HL-60 (cell line): ENCODE measurements at places on chromosomes 3 and 15.

GRCh38 chr3:33883951-33884561, 85.6 kb downstream of the PDCD6IP start:
- no peak for DNase-seq

GRCh38 chr15:81752974-81753373, 292.8 kb downstream of the MEX3B start:
- no peak for DNase-seq

- DNase-seq, result no peak
Measured at GRCh38 chr15:94266789-94267188, 35.4 kb downstream of the MCTP2 start.

GRCh38 chr15:90072978-90073640, 29.2 kb downstream of the IDH2 start:
- DNase-seq, result no peak

DNA sequence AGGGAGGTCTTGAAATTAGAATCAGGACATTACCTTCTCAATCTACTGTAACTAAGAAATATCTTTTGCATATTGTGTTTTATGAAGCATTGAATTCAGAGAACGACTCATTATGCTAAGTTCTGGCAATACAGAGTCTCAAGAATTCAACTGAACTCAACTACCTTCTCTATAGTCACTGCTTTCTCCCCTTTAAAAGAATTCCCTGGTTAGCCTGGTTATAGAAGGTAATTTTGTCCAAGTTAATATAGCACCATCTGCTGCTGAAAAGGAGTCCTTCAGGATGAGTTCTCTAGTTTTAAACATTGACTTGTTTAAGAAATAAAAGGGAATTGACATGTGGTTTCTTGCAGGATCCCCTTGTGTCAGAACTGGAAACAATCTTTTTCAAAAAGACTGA, 60.2 kb downstream of the IL16 start:
- no peak for DNase-seq

DNA sequence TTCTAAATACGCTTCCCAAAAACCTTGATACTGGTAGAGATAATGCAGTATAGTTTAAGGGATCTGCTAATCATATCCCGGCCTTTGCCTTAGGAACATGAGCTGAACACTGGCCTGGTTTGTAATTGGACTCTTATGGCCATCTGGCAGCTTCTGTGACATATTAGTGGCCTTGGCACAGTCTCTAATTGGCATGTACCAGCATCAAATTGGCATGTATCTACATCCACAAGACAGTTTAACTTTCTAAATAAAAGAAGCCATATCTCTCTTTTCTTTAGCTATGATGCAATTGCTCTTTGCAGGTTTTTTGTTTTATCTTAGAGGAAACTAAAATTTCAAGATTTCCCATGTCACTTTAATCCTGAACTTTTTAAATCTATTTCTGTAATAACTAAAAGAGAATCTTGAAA, 44.6 kb upstream of the FILIP1L start:
- DNase-seq, result no peak

GRCh38 chr3:136651581-136651980, 100.6 kb downstream of the STAG1 start:
- DNase-seq, result no peak

GRCh38 chr15:41566121-41566885, 7.3 kb downstream of the TYRO3 start:
- DNase-seq, result no peak

DNA sequence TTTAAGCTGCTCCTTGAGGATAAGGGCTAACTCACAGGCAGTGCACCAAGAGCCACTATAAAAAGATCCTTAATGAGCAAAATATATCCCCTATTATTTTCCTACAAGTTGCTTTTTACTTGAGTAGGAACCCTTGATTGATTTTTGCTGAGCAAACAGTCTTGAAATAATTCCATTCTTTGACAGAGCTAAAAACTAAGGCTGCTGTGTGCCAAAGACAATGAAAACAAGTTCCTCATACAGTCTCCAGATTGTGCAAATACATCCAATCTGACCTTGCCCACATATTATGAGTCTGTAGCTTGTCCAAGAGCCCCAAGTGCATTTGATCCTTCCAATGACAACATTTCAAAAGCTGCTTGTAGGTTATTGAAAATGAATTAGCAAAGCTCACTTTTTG, 15.0 kb downstream of the PRKAR2A start:
- DNase-seq, result no peak

GRCh38 chr3:4730719-4731118, 237.6 kb downstream of the ITPR1 start:
- DNase-seq, result no peak

DNA sequence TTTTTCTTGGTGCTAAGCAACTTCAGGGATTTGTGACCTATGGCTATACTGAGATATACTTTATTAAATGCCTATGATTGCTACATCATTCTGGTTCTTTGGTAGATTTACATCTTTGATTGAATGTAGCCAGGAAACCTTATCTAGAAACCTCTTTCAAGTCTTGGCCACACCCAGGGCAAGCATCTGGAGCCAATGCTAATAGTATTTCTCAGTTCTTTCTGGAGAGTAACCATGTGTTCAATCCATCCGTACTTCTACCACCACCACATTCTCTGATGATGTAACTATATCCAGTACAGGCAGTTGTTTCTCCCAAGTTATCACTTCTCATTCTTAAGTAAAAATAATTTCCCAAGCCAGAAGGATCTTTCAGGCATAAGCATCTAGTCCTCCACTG, 69.0 kb downstream of the NME9 start:
- DNase-seq, result no peak

DNA sequence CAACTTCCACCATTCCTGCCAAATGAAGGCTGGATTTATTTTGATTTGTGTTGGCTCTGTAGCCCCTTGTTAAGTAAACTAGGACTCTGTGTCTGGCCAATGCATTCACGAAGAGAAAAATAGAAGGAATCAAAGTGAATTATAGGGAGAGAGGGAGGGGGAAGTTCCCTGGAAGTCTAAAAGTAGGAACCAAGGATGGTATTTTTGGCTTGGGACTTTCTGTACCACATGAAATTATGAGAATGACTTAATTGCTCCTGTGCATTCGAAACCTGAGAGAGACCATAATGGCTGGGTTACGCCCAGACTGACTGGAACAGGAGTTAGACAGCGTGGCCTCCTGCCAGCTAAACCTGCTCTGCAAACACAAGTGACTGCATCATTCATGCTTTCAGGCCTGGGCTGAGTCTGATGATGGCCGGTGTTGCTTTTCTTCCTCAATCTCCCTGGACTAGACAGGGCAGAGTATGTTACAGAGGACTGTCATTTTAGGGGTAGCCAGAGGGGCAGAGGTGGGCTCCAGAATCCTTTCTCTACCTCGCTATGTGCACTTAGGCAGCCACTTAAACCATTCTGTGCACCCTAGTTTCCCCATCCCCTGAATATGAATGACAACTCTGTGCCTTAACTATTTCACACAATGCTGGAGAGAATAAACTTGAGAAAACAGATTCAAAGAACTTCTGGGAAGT, 58.9 kb downstream of the MYO1E start:
- DNase-seq, result no peak

GRCh38 chr3:47825590-47825989, 22.7 kb downstream of the DHX30 start:
- DNase-seq, result no peak

GRCh38 chr3:53592862-53593261, 98.5 kb downstream of the CACNA1D start:
- DNase-seq, result no peak

GRCh38 chr3:121998611-121999473, 23.2 kb downstream of the ILDR1 start:
- no peak for DNase-seq

DNA sequence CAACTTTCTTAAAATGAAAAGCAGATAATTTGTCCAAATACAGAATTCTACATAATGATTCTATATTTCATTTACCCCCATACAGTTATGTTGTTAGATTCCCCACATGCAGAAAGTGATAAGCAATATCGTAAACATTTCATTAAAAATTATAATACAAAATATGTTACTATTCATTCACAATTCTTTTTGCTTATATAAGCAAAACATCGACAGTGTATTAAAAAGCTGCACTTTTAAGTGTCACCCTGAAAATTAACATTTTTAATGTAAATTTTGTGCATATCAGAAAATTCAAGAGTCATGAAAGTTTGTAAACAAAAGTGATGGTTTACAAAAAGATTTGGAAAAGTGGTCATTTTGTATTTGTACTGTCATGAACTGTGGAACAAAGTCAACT, 19.2 kb downstream of the TMEM212 start:
- DNase-seq, result no peak

DNA sequence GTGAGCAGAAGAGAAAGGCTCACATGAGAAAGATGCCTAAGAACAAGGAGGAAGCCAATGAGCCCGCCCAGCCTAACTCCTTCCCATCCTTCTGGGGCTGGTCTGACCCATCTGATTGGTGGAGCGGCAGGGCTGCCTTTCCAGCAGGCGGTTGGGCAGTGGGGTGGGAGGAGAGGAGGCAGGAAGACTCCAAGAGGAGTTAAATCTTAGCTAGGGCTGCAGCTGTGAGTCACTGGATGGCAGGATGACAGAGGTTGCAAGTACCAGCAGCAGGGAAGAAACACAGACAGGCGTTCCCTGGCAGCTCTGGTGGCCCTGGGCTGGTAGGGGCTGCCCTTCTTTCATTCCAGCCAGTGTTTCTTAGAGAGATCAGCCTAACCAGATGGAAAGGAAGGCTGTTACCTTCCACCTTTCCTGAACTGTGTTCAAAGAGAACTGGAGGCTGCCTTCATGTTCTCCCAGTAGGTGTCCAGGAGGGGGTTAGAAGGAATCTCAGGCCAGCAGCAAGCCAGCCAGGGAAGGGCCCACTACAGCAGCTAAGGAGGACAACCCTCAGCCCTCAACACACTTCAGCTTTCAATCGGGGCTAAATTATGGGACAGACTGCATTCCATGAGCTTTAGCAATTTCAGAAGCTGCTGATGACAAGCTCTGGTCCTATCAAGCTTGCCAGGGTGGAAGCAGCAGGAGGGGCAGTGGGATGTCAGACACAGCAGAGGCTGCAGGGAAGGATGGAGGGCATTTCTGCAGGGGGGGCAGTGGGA, 50.3 kb downstream of the CHSY1 start:
- DNase-seq, result peak; percentile 78

- no peak for DNase-seq
Measured at GRCh38 chr3:128447561-128448013, 19.1 kb downstream of the DNAJB8 start.

- peak; percentile 39 for DNase-seq
Measured at GRCh38 chr3:184498986-184499606, 62.5 kb upstream of the EPHB3 start.

DNA sequence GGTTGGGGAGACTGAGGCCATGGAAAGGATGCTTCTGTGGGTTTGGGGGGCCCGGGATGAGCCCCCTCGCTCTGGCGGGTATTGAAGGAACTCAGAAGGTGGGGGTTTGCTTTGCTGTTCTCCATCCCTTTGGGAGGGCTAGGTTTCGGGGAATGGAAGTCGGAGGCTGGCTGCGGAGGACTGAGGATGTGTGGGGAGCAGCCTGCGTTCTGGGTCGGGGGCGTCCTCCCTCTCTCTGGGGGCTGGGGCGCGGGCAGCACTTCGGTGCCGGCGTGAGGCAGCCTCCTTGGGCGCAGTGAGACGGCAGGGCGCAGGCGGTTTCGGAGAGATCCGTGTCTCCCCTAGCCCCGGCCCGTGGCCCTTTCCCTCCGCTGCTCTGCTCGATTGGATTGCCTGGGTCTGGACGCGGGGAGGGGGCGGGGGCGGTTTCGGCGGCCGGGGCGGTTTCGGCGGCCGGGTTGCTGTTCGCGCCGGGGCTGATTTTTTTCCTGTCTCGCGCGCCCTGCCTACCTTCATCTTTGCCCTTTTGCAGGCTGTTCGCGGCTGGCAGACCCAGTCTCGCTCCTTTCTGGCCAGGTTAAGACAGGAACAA, 1.4 kb downstream of the PTPRG start:
- no peak for DNase-seq

DNA sequence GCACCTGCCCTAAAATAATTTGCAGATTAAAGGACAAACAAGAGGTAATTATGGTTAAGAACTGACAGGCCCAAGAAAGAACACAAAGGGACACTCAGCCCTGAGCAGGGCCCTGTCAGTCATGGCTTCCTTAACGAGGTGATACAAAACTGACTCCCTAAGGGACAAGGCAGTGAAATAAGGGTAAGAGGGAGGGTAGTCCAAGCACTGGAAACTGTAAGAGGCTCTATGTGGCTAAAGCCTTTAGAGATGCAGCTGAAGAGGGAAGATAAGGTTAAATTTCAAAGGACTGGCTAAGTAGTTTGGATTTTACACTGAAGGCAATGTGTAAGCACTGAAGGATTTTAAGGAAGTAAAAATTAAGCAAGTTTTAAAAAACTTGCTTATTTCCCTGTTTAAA, 3.9 kb downstream of the ATR start:
- DNase-seq, result peak; percentile 16

DNA sequence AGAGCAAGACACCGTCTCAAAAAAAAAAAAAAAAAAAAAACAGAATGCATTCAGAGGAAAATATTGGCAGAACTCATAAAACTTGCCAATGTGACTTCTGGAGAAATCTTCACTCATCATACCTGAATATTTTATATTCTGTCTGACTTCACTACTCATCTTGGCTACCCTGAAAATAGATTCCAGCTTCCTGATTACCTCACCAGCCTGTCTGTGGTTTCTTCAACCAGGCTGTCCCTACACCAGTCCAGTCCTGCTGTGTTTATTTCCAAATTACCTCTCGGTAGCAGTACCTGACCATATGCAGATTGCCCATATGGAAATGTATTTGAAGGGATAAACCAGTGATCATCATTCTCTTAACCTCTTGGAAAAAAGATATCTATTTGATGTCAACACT, 9.3 kb upstream of the P3H2 start:
- DNase-seq, result no peak

DNA sequence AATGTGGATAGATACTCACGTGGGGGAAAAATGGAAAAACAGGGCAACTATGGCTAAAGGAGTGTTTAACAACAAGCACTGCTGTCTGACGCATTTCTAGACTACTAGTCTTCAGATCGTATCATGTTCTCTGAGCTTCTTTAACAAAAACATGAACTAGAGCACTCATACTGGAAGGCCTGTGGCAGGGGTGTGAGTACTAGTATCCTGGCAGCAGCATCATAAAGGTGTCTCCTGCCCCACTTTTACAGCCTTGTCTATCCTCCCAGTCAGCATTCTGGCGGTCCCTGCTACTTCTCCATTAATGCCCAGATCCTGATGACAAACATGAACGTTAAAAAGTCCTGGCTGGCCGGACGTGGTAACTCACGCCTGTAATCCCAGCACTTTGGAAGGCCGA, 4.0 kb downstream of the FMN1 start:
- no peak for DNase-seq

DNA sequence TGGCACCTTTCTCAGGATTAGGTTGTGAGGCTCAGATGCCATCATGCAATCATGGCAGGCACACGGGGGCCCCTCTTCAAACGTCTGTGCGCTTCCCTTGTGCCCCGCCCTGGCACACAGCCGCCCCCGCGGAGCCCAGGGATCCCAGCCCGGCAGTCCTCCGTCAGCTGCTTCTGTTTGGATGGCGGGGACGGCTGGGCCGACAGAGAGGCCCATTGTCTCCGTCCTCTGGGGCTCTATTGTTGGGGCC, 849 bp upstream of the HDAC11 start:
- no peak for DNase-seq

DNA sequence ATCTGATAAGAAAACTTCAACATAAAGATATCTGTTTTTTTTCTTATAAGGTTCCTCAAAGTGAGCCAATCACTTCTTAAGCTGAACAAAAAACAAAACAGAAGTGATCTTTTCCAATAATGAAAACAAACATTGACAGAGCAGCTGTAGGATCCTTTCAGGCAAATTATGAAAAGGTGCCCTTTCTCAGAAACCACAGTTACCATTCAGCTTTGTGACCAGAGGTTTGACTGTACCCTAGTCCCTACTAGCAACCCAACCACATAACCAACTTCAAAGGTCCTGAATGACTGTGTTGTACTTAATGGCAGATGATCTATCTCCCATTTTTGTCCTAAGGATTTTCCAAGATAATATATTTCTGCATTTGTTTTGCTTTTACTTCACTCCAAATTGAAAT, 39.4 kb upstream of the CCR2 start:
- DNase-seq, result no peak
